Mesenteric fat pad (tissue), 1 donor: ENCODE measurements at places on chromosomes 7 and 10. TPM values are rescaled to one million over a fixed set of nuclear protein-coding genes. Genes with fewer than 3 reads are reported as not detected.

The PNPLA8 gene
- 40.4 TPM for total RNA-seq

The AGAP9 gene
- total RNA-seq = 4.7 TPM

DNA sequence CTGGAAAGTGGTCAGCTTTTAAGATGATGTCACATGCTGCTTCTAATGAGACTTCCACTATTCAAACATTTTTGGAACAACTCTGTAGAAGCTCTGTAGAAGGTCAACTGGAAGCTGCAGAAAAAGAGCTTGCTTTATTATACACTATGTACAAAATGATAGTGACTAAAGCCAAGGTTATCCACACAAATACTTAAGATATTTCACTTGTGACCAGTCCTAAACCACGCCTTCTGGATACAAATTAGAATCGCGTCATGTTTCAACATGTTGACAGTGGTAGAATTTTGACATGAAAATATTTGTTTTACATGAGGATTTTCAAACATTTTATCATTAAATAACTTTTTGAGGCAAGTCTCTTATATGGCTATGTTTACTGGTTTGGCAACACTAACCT lies 499.6 kb upstream of the PHF14 start:
- no peak for DNase-seq

DNA sequence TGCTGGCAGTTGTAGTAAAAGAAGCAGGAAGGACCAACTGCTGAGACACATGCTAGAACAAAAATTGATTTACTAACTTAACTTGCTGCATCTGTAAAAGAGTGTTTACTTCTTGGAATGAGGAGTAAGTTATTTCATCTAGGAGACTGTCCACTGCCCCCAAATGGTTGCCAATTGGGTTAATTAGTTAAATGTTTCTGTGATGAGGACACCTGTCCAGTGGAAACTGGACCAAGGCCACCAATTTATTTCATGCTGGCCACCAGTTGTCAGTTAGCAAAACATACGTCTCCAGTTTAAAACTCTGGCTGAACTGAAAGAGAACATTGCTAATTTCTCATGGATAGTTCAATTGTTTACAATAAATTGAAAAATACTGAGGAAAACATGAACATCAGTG lies 191.7 kb downstream of the PPP1R9A start:
- no peak for DNase-seq

- no peak for DNase-seq
Measured at GRCh38 chr7:135666846-135667245, 4.5 kb downstream of the STMP1 start.

DNA sequence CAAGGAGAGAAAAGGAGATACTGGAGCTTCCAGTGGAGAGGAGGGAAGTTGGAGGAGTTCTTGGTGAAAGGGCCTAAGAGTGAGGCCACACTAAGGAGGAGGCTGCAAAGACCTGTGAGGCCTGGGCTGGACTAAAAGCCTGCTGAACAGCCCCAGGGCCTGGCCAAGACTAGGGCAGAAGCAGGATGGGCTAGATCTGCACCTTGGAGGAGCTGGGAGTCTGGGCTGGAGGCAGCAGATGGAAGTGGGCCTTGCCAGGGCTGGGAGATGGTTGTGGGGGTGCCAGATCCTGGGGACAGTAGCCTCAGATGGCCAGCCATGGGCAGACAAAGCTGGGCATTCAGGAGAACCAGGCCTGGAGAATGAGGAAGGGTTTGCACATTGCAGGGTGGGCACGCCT lies 6.5 kb upstream of the PURB start:
- DNase-seq = no peak

DNA sequence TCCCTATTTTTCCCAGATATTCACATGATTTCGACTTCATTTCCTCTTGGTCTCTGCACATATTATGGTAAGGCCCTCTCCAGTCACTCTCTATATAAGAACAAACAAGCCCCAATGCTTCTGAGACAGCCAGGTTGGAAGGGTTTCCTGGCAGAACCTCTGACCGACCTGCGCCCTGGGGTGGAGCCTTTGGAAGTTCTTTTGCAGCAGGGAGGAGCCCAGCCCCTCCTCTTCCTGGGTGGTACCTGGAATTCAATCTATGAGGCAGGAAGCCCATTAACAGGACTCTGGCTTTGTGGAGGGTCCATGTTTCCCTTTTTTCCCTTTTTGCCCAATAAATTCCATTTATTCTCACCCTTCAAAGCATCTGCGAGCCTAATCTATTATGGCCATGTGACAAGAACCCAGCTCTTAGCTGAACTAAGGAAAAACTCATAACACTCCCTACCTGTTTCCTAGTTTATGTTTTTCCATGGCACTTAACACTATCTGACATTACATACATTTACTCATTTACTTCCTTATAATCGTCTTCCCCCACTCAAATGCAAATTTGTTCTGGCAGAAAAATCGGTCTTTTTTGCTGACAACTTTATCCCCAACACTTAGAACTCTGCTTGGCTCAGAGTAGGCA lies 92.5 kb upstream of the FRMD4A start:
- no peak for DNase-seq

- no peak for DNase-seq
Measured at GRCh38 chr7:151652111-151652510, 132.4 kb upstream of the RHEB start.

DNA sequence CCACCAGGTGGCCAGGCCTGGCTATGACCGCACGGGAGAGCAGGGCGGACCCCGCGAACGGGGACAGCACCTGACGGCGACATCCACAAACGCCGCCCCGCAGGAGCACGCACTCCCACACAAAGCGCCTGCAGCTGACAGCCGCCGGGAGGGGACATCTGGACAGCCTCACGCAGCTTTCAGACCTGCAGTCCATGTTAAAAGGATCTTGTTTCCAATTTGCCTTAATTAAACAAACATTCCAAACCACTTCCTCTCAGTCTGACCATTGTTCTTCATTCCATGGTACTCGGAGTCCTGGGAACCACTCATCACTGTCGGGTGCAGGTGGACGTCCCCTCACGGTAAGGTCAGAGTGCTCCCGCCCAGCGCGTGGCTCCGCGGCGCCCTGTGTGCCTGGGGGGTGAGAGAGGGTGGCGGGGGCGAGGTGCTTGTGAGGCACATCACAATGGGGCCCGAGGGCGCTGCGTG lies 5.9 kb upstream of the GPER1 start:
- DNase-seq = no peak

GRCh38 chr10:3961082-3961481 lies 176.1 kb upstream of the KLF6 start:
- no peak for DNase-seq

GRCh38 chr10:95415621-95416031 lies 124.8 kb upstream of the PDLIM1 start:
- DNase-seq = no peak

DNA sequence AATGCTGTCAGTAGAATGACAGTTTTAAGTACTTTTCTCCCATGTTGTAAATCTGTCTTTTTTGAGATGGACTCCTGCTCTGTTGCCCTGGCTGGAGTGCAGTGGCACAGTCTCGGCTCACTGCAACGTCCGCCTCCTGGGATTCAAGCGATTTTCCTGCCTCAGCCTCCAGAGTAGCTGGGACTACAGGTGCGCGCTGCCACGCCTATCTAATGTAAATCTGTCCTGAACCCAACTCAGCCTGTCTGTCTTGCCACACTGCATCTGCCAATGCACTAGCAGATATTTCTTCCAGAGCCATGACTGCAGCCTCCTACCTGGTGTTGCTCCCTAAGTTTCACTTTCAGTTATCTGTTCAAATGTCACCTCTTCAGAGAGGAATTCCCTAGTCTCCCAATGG lies 264.1 kb downstream of the PHF14 start:
- no peak for DNase-seq
